ELR (cell line): ENCODE measurements at places on chromosomes 13 and 19.

DNA sequence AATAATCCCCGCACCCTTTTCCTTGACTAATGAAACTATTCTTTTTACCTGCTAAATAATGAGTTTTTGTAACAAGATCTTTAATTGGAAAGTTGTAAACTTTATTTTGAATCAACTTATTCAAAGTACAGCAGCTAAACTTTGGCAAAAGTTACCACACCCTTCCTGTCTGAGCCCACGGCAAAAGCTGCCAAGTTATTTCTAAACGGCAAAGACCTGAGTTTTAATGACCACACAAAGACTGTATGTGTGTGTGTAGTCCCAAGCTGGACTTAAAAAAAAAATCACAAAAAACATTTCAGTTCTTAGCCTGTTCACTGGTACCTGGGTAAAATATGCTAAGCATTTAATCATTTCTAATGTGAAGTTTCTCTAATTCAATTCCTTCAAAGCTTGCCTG, 60.7 kb downstream of the ZAR1L start:
- no peak for DNase-seq

DNA sequence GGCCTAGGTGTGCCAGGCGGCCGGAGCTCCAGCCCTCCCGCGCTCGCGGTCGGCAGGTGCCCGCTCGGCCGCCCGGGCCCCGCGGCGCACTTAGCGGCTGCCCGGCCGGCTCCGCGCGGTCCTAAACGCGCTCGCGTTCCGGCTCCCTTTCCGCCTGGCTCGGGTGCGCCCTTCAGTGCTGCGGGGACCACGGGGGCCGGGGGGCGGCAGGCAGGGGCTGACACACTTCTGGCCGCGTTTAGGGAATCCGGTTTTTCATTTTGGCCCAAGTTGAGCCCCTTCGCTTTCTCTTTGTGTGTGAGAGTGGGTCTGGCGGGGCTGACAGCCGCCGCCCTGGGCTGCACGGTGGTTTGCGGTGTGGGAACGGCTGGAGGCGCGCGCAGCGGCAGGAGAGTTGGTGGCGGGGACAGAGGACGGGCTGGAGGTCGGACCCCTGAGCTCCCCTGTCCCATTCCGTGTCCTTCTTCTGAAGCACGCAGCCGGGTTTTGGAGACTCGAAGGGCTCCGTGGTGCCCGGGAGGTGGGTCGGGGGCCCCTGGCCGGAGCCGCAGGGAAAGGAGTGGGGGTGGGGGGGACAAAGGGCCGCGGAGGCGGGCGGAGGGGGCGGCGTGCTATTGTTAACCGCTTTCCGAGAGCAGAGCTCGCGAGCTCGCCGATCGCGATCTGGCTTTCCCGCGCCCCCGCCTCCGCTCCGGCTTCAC, 3.1 kb downstream of the FGF9 start:
- peak; percentile 48 for DNase-seq

GRCh38 chr13:30730526-30730925, 4.8 kb upstream of the ALOX5AP start:
- no peak for DNase-seq

DNA sequence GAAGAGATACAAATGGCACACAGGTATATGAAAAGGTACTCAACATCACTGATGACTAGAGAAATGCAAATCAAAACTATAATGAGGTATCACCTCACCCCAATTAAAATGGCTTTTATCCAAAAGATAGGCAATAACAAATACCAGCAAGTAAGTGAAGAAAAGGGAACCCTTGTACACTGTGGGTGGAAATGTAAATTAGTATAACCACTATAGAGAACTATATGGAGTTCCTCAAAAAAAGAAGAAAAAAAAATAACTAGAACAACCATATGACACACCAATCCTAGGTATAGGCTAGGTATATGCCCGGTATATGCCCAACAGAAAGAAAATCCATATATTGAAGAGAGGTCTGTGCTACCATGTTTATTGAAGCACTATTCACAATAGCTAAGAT, 150.9 kb downstream of the VWA8 start:
- DNase-seq, result no peak

GRCh38 chr19:13976446-13976845, 24.1 kb downstream of the DCAF15 start:
- peak; percentile 26 for DNase-seq

- peak; percentile 86 for DNase-seq
These were observed 36.5 kb downstream of the STARD13 start for GRCh38 chr13:33249066-33249465.

DNA sequence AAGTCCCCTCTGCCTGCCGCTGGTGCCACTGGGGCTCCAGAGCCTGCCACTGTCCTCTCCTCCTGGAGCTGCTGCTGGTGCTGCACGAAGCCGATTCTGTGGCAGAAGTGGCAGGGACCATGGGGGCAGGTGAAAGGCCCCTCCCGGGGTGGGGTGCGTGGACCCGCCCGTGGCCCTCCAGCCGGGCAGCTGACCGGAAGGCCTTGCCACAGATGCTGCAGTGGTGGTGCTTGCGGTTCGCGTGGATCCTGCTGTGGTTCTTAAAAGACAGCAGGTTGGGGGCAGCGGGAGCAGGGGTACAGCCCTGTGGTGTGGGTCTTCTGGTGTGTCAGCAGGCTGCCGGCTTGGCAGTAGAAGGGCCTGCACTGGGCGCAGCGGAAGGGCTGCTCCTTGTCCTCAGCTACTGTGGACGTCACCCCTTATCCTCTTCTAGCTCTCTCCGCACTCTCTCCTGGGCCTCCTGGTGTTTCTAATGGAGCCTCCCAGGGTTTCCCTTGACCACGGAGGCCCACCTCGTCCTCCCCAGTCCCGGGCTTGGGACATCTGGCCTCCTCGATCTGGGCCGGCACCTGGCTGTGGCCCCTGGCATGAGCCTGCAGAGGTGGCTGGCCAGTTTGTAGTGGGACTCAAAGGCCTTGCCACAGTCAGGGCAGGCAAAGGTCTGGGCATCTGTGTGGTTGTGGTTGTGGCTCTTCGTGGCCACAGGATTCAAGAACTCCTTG, 380.4 kb downstream of the OLFM4 start:
- no peak for DNase-seq

GRCh38 chr13:41296879-41297646, 14.0 kb upstream of the NAA16 start:
- DNase-seq, result no peak

DNA sequence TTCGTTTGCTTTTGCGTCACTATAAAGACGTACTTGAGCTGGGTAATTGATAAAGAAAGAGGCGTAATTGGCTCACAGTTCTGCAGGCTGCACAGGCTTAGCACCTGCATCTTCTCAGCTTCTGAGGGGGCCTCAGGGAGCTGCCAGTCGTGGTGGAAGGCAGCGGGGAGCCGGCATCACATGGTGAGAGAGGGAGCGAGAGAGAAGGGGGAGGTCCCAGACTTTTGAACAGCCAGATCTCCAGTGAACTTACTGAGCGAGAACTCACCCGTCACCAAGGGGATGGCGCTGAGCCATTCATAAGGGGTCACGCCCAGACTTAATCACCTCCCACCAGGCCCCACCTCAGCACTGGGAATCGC, 58.7 kb upstream of the F7 start:
- no peak for DNase-seq

- no peak for DNase-seq
These were observed 21.7 kb upstream of the TFDP1 start for GRCh38 chr13:113562844-113563243.

- no peak for DNase-seq
These were observed 10.4 kb downstream of the MTUS2 start for GRCh38 chr13:28830580-28830979.

- DNase-seq, result no peak
These were observed at the start of gene MAG for GRCh38 chr19:35291916-35292315. Gene MAG, plus strand, starts transcription at chr19:35292161. Its CDS starts 3,248 bp downstream, at chr19:35295409.

DNA sequence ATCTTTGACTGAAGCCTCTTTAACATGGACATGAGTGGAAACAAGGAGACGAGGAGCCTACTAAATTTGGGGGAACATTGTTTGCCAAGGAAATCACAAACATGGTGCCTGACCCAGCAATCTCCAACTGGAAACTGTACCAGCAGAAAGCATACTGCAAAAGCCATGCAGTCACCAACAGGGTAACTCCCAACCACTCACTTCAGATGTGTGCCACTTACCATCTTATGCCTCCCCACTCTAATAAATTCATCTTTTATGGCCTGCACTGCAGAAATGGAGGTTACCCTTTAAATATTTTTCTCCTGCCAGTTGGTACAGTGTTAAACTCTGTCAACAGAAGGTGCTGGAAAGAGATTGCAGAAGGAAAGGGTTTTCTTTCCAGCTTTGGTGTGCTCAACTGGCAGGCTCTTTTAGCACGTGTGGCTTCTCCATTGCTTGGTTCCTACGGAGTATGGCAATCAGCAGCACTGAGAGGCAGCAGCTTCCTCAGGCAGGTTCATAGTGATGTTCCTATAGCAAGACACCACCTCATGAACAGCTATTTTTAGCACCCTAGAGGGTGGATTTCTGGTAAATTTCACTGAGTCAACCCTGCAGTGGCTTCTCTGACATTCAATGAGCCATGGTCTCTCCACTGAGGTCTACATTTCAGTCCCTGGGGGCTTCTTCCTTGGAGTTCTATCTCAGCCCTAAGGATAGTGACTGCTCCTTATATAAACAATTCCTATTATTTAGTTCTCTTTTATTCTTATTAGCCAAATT, 21.4 kb downstream of the MIR17HG start:
- DNase-seq, result no peak

DNA sequence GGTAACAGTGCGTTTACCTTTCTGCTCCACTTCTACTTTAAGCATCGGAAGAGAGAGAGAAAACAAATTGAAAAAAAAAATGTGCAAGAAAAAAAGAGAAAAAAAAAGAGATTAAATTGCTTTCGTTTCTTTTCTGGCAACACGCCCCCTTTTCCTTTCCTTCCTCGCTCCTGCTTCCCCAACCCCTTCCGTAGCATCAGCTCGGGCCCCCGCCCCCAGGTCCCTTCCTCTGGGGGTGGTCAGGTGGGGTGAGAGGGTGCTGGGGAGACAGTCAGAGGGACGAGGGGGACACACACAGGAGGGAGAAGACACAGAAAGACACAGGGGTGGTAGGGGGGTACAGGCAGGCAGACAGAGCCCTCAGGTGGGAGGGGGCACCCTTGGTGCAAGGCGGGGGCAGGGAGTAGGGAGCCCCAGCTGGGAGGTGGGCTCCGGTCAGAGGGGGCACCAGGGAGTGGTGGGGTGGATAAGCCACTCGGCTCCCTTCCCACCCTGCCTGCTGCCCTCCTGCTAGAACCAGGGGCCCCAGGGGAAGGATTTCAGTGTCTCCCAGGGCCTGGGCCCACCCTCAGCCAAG, 30.7 kb upstream of the ASF1B start:
- DNase-seq, result no peak

DNA sequence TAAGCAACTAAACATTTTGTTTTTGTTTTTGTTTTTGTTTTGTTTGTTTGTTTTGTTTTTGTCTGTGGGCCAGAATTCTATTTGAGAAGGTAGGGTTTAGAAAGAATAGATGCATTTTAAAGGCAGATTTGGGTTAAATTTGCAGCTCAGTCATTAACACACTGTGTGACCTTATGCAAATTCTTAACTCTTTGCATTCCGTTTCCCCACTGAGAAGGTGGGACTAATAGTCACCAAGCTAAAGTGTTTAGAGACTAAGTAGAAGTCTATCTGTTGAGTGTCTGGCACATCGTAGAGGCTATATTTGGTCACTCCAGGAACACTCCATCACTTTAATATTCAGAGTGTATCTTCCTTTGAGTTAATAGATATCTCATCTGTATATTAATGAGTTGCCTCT, 87.1 kb downstream of the CCNA1 start:
- no peak for DNase-seq

- no peak for DNase-seq
These were observed 310.2 kb downstream of the SLITRK5 start for GRCh38 chr13:87981416-87981815.

DNA sequence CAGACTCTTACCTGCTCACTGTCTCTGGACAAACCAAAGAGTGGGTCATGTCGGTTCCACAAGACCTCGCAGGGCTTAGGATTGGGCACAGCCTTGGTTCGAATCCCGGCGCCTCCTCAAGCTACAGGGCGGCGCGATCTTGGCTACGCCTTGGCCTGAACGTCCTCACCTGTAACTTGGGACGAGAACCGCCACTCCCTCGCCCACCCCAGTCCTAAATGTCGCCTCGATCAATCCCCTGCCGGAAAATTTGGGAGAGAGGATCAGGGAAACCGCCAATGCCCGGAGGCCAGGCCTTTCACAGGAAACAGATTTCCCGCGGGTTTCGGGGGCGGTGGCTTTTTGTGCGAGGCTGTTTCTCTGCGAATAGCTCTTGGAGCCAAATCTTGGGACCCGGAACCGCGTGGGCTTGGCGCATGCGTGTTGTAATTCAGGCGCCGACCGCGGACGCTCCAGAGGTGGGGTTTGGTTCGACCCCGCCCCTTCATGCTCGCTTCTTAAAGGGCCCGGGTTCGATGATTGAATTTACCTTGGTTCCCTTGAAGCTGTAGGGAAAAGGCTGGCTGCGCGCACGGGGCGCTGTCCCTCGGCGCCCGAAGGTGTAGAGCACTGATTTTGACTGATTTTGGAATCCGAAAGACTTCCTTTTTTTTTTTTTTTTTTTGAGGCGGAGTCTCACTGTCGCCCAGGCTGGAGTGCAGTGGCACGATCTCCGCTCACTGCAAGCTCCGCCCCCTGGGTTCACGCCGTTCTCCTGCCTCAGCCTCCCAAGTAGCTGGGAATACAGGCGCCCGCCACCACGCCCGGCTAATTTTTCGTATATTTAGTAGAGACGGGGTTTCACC, at the start of gene NR2C2AP:
TSS of gene NR2C2AP (minus strand) at position 403 of the 845 bp plus-strand sequence. CDS start at position 49, 354 bp downstream.
- DNase-seq, result peak; percentile 93

DNA sequence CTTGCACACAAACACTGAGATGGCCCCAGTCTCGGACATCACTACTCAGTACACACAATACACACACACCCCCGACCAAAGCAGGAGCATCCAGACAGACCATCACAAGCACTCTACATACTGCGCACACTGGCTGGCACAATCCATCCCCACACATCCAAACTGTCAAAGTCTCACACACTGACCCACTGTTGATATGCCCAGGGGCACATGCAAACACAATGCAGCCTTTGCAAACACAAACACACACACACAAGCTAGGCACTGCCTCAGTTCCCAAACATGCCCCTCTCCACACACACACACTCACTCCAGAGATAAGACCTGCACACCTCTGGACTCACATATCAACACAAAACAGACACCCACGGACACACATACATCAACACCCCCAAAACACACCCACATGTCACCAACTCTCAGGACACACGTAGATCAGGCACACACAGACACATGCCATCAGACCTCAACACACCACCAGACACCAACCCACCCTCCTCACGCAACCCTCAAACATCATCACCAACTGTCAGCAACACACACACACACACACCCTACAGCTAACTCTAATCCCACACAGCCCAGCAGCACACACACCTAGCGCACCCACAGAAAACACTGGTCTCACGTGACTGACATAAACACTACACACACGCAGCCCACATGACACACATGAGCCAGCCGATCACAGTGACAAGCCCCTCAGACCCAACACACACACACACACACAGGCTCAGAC, 1.9 kb downstream of the BBC3 start:
- DNase-seq, result peak; percentile 9

DNA sequence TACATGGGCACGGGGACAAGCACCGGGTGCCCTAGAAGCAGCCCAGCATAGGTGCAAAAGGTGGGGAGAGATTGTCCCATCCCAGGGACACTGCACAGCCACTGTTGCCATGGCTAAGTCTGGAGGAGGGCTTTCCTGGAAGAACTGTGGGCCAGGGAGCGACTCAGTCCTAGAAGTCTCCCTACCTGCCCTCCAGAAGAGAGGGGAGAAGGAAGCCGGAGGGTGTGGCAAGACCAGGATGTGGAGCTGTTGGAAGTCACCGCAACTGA, 2.3 kb upstream of the FBN3 start:
- no peak for DNase-seq
